ENCODE measurements at places on chromosomes 1 and 21. TPM values are rescaled to one million over a fixed set of nuclear protein-coding genes. Genes with fewer than 3 reads are reported as not detected.

DNA sequence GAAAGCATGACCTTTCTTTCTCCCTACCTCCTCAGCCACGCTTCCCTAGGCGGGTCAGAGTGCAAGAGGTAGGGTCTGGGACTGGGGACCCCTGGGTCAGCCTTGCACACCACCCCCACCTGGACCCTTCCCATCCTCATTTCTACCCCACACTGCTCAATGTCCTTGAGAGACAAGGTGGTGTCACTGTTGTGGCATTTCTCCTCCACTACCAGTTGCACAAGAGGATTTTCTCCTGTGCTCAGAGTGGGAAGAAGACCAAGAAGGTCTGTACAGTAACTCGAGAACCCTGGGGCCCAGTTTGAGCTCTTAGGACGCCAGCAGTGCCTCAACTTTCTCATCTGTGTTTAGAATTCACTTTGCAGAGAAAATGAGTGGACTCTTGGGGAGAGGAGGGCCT is 49.4 kb upstream of the CD34 start:
- no peak for DNase-seq

- no peak for DNase-seq
Measured at GRCh38 chr1:208179263-208179816, 64.8 kb downstream of the PLXNA2 start.

The APOBEC4 gene
- total RNA-seq, result not detected

GRCh38 chr1:169163059-169163458 is 56.6 kb downstream of the ATP1B1 start:
- DNase-seq, result no peak

DNA sequence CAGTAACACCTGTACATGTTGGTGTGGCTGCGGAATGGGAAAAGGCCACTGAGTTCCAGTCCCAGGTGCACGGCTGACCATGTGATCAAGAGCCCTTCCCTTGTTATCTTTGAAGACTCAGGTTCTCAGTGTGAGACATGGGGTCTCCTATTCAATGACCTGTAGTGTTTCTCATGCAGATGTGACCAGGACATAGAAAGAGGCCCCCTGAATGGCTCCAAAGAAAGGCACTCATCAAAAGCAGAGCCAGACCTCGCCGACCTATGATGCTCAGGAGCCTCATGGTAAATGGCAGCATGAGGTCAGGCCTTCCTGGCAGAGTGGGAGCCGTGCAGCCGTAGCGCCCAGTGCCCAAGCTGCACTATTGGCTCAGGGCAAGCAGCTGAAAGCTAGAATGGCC is 42.3 kb upstream of the HAO2 start:
- DNase-seq, result no peak

The S100A8 gene
- total RNA-seq, result 16.4 TPM

DNA sequence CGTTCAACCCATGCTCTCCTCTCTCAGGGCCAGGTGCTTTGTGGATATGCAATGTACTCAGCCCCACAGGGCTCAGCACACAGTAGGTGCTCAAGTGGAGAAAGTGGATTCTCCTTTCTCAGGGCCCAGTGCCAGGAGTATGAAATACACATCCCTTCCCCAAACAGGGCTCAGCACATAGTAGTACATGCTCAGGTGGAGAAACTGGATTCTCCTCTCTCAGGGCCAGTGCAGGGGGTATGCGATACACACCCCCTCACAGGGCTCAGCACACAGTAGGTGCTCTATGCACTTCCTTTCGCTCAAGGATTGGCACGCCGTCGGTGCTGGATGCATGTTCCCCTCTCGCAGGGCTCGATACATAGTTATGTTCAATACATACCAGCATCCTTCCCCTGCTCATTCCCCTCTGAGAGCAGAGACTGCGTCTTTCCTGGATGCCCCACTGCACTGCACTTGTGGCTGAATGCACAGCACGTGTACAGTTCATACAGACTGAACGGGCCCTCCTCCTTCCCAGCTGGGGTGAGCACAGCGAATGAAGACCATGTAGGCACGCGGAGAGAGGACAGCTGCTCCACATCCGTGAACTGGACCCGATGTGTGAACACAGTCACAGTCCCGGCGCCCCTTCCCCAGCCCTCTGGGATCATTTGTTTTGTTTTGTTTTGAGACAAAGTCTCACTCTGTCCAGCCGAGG is 16.6 kb upstream of the DISP3 start:
- no peak for DNase-seq

- DNase-seq, result no peak
Measured at GRCh38 chr21:14686466-14687267, 140.6 kb upstream of the SAMSN1 start.

The USP25 gene
- 32.3 TPM for total RNA-seq

- DNase-seq, result no peak
Measured at GRCh38 chr1:10969267-10969970, 43.0 kb upstream of the TARDBP start.

The MROH9 gene
- not detected for total RNA-seq

DNA sequence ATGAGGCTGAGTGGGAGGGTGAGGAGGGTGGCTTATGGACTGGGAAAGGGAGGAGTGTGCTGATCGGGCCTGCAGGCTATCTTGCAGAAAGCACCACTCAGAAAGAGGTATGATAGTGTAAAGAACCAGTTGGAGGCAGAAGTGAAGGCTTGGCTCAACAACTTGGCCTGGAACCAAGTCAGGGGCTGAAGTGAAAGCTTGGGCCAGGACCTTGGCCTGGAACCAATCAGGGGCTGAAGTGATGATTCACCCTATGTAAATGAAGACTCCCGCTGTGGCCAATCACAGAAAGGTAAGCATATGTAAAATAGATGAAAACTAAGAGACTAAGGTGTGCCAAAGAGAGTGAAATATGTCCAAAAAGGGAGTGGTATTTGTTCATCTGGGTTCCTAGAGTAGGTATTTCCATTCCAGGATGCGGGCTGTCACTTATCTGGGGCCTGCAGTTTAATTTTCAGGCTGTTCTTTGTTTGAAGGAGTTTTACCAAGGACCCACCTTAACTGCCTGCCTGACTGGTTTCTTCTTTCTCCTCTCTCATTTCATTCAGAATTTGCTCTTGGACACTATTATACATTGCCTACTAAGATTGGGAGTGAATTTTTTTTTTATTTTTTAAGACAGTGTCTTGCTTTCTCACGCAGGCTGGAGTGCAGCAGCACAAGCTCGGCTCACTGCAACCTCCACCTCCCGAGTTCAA is 5.1 kb upstream of the RFX5 start:
- DNase-seq, result no peak

GRCh38 chr1:16918371-16918770 is 3.4 kb upstream of the CROCC start:
- no peak for DNase-seq

The MSH4 gene
- total RNA-seq, result 0.21 TPM

GRCh38 chr1:184940226-184940625 is 34.1 kb downstream of the NIBAN1 start:
- DNase-seq, result no peak

GRCh38 chr1:95028954-95029353 is 43.8 kb downstream of the ALG14 start:
- no peak for DNase-seq

The SPATA1 gene
- not detected for total RNA-seq

The LHX8 gene
- not detected for total RNA-seq

- DNase-seq, result no peak
Measured at GRCh38 chr1:231781892-231782291, 155.3 kb downstream of the DISC1 start.

DNA sequence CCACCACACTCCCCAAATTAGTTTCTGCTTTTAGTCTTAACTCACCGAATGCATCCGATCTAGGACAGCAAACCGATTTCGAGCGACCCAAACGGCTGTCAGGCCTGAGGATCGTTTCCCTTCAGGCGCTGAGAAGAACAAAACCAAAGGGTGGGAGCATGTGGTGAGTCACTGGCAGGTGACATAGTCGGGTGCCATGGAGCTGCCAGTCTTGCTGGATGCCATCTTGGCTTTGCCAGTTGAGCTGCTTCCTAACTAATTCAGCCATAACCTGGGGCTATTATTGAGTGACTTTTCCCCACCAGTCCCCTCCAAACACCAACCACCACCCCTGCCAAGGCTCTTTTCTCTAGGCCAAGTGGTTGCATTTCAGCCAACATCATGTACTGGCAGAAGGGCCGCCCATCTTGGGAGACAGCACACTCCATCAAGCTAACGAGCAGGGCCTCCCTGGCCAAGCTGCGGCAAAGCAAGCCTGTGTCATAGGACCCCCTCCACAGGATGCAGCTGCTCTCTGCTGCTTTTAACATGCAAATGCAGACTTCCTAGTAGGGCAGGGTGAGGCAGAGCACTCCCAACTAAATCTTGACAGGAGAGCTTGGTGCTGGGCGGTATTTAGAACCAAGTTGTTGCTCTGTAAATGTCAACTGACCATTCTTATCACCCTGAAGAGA is 22.3 kb upstream of the PEX19 start:
- DNase-seq, result no peak

DNA sequence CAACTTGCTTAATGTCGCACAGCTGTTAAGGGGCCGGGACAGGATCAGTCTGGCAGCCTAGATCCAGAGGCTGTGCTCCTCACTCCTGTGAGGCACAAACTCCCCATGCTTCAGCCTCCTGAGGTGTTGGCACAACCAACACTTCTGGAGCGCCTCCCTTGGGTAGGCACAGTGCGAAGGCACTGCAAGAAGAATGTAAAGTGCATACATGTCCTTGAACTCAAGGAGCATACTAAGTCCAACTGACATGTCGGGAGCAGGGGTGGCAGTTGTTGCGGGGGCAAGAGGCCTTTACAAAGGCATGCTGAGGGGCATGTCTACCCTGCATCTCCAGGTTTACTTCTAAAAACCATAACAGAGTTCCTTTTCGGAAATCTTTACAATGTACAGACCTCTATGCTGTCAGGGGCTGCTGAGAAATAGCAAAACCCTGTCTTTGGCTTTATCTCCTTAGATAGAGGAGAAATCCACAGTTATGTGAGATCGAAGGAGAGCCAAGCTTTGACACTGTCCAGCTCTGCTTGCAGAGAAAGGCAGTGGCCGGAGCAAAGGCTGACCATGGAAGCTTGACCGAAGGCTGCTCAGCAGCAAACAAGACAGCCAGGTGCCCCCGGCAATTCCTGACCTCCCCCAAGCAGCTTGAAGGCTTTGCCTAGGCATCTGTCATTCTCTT is 93.9 kb downstream of the CDC7 start:
- DNase-seq, result no peak

DNA sequence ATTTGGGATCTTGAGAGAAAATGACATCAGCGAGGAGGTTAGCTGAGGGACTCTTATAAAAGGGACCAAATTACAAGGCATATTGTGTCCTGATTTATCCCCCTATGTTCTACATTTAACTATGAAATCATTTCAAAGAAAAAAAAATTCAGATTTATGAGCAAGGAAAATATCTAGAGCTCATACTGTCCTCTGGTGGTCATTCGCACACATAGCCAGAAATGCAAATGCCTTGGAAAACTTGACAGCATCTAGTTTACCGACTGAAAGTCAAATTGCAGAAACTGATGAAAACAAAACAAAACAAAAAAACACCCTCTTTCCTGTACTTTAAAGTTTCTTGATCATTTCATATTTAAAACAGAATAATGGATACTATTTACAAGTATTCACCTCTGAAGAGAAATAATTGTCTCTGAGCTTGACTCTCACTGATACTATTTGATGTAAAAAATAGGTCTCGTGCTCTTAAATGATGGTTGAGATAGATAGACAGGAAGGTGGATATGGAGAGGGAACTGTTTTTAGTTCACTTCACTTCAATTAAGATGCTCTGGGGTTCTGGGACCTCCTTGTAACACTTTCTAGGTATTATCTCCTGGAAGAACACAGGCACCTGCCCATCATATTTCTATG is 253.8 kb downstream of the PCP4 start:
- DNase-seq, result no peak

The CR1 gene
- total RNA-seq, result 1.0 TPM

The MEX3A gene
- total RNA-seq, result 0.56 TPM

DNA sequence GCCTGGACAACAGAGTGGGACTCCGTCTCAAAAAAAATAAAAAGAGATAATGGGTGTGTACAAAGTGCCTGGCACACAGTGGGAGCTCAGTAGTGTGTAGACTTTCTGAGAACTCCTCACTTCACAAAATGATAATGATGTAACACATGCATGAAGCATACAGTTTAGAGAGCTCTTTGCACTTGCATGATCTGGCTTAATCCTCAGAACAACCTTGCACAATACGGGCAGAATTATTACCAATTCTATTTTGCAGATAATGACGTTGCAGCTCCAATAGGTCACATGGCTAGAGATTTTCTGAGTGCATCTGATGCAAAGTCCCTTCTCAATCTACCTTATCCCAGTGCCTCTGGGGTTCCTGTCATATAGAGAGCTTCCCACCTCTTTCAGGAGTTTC is 71.4 kb downstream of the CD247 start:
- peak; percentile 3 for DNase-seq

DNA sequence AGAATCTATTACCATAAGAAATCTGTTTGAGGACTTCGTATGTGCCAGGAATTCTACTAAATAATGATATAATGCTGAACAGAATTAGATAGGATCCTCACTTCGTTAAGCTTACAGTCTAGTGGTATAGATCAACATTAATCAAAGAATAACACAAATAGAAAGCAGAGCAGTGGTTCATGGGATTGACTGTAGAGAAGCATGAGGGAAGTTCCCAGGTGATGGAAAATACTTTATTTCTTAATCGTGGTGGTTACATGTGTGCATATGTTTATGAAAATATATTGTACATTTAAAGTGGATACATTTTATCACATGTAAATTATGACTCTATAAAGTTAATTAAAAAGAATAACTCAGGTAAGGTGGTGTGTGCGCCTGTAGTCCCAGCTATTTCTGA is 110.5 kb downstream of the OSBPL9 start:
- no peak for DNase-seq

GRCh38 chr1:116807394-116808199 is 53.4 kb downstream of the CD2 start:
- DNase-seq, result no peak

GRCh38 chr1:178323067-178323466 is 173.7 kb downstream of the CLEC20A start:
- no peak for DNase-seq

- DNase-seq, result peak; percentile 69
Measured at GRCh38 chr1:29120947-29121485, 2.7 kb downstream of the TMEM200B start.

The CD1B gene
- not detected for total RNA-seq

The GBP1 gene
- total RNA-seq, result 8.9 TPM

DNA sequence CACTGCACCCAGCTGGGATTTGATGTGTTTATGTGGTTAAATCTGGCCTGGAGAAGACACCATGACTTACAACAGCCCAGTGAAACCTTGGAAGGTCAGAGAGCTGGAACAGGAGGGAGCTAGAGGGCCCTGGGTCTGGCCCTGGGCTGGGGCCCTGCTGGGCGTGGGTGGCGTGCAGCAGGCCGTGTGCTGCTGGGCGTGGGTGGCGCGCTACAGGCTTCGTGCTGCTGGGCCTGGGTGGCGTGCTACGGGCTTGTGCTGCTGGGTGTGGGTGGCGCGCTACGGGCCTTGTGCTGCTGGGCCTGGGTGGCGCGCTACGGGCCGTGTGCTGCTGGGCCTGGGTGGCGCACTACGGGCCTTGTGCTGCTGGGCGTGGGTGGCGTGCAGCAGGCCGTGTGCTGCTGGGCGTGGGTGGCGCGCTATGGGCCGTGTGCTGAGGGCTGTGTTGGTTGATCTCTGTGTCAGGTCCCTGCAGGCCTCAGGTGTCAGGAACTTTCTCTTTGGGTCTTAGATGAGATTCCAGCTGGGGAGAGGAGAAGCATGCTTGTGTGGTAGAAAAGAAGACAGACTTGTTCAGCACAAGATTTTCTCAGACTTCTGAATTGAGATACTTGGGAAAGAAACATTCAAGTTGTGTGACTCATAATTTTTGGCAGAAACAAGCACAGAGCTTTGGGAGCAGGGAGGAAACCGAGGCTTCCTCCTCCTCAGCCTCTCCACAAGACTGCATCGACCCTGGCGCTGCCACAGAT is 66.0 kb downstream of the COL18A1 start:
- no peak for DNase-seq

GRCh38 chr1:147635342-147635741 is 35.0 kb downstream of the ACP6 start:
- no peak for DNase-seq

The MARCKSL1 gene
- total RNA-seq, result 24.6 TPM

Data from suprapubic skin (tissue), 4 donors.